Stimulated activated CD4-positive, alpha-beta T cell treated with anti-CD3 and anti-CD28 coated beads, Interleukin-12 subunit alpha, Interleukin-12 subunit beta, amount 100 ng/mL, for 24 hours (primary cell): ENCODE measurements at places on chromosomes 5 and 9.
A peak's percentile ranks its signal among the peaks of the same experiment; 100 is the strongest.

GRCh38 chr9:118364266-118365106, 660.3 kb downstream of the TLR4 start:
- no peak for DNase-seq

DNA sequence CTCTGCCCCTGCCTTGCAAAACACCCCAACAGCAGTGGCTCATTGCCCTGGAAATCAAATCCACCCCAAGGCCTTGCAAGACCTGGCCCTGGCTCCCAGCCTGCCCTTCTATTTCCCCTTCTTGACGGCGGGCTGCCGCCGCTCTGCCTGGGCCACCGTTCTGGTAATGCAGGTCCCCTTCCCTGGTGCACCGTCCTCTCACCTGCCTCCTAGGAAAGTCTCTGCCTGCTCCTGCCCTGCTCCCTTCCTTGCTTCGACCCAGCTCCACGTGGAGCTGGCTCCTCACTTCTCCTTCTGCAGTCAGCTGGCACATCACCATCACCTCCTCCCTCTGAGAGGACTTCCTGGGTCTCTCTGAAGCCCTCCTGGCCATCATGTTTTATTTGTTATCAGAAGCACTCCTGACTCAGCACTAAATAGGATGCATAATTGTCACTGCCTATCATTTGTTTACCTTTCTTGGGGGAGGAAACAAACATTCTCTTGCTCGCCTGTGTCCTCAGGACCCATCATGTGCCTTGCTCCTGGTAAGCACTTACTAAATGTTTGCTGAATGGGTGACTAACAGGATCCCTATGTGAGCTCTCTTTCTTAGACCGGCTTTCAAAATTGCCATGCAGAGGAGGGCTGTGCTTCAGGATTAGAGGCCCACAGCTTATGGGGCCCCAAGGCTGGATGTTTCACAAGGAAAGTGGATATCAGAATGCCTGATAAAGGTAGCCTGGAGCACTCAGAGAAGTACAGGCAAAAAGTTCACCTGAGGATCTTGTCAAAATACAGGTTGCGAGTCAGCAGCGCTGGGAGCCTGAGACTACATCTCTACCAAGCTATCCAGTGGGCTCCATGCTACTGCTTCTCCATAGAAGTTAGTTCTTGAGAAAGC, 19.6 kb upstream of the C5orf47 start:
- DNase-seq: no peak

GRCh38 chr9:69223605-69224004, 49.5 kb downstream of the TJP2 start:
- DNase-seq: no peak

DNA sequence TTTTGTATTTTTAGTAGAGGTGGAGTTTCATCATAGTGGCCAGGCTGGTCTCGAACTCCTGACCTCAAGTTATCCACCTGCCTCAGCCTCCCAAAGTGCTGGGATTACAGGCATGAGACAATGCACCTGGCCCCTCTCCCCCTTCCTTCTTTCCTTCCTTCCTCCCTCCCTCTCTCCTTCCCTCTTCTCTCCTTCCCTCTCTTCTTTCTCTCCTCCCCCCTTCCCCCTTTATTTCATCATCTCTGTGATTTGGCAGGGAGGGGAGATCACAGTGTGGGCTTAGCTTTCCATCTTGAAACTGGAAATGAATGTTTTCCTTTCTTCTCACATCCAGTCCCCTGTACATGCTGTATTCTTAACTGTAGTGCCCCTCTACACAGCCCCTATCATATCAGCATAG, 12.7 kb downstream of the RHOBTB3 start:
- no peak for DNase-seq

GRCh38 chr5:13591621-13592020, 352.9 kb downstream of the DNAH5 start:
- DNase-seq: no peak

GRCh38 chr9:83959061-83959460, 21.0 kb downstream of the HNRNPK start:
- no peak for DNase-seq

DNA sequence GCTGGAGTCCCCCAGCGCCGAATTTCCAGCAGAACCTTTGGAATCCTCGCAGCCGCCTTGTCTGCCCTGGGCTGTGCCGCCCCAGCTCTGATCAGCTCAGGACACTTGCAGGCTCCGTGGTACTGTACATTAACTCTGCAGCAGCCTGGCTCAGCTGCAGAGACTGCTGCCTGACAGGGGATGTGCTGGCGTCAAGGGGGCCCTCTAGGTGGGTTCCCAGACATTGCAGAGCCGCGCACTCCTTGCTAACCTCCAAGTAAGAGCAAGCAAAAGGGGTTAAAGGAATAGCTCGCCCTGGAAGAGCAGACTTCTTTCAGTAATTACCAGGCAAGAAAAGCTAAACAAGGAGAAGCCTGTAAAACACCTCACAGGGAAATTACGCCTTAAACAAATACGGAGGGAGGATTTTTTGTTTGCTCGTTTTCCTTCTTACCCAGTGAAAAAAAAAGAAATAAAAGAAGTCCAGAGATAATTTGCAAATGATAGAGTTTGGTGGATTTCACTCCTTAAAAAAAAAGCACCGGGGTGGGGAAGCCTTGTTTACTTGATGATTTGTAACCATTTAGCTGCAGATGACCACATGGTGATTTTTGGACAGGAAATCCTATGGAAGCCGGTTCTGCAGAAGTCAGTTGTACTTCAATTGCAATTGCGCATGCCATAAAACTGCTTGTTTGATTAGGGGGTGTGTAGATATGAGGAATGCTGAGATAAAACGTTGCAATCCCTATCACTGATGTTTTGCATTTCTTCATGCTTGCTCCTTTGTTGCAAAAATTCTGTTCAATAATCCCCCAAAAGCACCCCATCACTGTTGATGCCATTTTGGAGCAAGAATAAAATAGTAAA, 305.8 kb downstream of the PDE4D start:
- no peak for DNase-seq

DNA sequence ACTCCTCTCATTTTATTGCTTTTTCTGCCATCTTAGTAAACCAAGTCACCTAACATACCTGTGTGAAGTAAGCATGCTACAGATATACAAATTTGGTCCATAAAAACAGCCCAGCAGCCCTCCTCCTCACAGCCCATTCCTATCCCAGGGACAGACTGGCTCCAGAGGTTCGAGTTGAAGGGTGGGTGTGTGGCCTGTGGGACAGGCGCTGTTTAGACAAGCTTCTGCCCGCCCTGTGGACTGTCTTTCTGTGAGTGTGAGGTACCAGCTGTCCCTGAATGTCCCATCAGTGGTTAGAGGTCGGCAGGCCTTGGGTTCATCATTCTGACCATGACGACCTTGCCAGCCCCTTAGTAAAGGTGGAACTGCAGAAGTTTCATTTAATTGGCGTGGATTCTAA, 82.0 kb downstream of the WNK2 start:
- no peak for DNase-seq

- DNase-seq: no peak
Measured at GRCh38 chr9:98635374-98635773, 73.4 kb downstream of the GABBR2 start.

GRCh38 chr5:157930710-157931109, 71.8 kb upstream of the CLINT1 start:
- DNase-seq: no peak

DNA sequence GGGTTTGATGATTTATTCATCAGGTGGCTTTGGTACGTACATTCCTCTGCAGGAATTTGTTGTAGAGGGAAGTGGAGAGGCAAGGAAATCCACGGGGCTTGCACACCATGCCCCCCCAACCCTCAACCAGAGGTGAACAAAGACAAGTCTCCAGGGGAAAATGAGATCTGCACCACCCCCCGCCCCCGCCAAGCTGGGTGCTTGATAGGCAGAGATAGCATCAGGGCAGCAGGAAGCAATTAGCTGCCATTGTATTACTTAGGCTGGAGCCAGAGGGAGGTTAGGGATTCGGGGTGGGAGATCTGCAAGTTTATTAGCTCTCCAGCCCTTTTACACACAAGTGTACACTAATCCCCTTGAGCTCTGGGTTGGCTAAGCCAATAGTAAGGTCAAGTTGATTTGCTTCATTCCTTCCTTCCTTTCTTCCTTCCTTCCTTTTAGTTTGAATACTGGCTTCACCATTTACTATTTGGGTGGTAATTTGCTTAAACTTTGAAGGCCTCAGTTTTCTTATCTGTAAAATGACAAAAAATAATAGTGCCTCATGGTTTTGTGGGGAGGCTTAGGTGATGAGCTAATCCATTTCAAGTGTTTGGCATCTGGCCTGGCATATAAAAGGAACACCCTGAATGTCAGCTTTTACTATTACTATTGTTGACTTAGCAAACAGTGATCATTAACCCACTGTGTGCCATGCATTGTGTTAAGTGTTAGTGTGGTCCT, 34.1 kb downstream of the SPRY4 start:
- DNase-seq: no peak

- DNase-seq: no peak
Measured at GRCh38 chr9:126472198-126472947, 141.4 kb upstream of the LMX1B start.

DNA sequence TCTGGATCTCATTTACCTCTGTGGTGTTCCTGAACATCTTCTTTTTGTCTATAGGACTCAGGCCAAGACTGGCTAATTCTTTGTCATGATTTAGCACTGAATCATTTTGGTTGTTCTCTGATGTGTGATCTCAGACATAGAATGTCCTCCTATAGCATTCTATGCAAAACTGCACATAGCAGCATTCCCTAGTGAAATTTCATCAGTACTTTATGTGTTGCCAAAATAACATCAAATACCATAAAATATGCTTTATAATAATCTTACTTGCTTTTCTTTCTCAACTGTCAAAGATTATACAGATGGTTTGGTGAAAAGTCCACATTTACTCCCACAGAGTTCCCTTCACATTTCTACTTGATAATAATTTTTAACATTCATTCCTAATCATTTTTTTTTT, 115.7 kb upstream of the MPDZ start:
- DNase-seq: no peak

- DNase-seq: no peak
Measured at GRCh38 chr9:121574774-121575519, 75.3 kb upstream of the GGTA1 start.

DNA sequence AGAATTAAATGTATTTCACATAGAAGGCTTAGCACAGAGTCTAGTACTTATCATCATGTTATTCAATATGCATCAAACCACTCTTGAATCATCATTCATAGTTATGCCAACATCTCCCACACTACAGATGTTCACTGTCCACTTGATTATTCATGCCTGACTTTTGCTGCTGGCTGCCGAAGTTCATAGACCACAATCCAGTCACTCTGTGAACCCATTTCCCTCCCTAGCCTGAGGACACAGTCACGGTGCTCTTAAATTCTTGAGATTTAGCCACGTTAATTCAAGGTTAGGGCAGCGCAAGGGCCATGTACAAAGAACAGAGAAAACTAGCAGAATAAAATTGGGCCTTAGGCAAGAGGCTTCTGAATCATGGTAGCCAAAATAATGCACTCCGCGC, 32.4 kb downstream of the ABCA1 start:
- no peak for DNase-seq

DNA sequence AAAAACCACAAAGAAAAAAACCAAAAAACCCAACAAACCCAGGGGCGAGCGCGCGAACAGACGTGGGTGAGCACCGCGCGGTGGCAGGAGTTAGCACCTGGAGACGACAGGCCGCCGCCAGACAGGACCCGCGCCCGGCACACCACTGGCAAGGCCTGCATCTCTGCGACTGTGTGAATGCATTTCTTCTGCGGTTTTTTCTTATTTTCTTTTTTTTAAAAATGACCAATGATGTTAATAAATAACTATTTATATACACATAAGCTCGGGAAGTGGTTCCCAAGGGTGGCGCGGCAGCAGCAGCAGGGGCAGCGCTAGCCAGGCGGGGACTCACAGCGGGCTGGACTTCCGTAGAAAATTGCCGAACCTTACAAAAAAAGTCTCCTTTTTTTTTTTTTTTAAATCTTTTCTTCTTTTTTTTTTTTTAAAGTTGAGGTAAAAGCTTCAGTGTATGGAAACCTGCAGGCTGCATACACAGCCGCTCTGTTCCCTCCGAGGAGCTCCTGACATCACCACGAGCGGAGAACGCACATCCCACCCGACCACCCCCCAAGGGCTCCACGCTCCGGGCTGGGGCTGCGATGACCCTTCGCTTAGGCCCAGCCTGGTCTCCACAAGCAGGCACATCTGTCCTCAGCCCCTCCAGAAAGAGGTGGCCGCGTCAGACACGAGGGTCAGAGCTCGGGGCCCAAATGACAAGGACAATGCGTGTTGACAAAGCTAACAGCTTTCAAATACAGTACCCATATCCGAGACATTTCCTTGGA, 7.4 kb downstream of the BRD3OS start:
- DNase-seq: no peak

DNA sequence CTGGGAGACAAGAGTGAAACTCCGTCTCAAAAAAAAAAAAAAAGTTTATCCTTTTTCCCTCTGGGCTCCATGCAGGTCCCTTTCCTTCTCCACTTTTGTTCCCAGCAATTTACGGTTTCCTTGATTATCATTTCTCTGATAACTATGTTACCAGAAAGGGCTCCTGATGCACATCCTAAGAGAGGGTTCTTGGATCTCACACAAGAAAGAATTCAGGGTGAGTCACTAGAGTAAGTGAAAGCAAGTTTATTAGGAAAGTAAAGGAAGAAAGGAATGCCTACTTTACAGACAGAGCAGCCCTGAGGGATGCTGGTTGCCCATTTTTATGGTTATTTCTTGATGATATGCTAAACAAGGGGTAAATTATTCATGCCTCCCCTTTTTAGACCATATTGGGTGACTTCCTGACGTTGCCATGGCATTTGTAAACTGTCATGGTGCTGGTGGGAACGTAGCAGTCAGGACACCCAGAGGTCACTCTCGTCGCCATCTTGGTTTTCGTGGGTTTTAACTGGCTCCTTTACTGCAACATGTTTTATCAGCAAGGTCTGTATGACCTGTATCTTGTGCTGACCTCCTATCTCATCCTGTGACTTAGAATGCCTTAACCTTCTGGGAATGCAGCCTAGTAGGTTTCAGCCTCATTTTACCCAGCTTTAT, 13.5 kb upstream of the MELK start:
- DNase-seq: no peak

DNA sequence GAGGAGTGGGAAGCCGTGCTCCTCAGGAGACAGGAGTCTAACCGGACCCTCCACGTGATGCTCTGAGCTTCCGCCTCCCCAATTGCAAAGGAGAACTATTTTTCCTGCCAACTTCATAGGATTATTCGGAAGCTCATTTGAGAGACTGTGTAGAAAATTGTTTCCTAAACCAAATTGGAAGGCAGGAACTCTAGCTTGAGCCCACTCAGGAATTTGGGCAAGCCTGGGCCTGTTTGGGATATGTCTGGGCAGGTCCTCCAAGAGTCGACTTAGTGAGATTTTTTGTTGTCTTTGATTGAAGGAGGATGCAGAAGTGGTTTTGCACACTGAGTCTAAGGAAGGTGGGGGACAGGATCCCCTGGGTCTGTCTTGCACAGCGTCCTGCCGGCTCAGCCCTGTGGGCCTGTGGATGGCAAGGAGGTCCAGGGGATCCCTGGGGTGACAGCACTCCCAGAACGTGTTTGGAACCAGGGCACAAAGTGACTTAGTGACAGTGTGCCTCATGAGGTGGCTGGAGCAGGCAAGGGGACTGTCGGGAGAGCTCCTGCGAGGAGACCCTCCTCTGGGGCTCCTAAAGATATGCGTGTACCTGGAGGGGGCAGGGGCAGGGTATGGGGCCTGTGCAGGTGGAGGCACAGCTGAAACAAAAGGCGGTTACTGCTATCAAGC, 283.3 kb downstream of the NSG2 start:
- DNase-seq: no peak

GRCh38 chr9:113523421-113524141, 60.1 kb downstream of the RGS3 start:
- peak; percentile 86 for DNase-seq
